Osteoblast (primary cell): ENCODE measurements at places on chromosomes 16 and 17.

- DNase-seq = no peak
Observed at GRCh38 chr17:6106212-6106611, 36.0 kb downstream of the WSCD1 start.

DNA sequence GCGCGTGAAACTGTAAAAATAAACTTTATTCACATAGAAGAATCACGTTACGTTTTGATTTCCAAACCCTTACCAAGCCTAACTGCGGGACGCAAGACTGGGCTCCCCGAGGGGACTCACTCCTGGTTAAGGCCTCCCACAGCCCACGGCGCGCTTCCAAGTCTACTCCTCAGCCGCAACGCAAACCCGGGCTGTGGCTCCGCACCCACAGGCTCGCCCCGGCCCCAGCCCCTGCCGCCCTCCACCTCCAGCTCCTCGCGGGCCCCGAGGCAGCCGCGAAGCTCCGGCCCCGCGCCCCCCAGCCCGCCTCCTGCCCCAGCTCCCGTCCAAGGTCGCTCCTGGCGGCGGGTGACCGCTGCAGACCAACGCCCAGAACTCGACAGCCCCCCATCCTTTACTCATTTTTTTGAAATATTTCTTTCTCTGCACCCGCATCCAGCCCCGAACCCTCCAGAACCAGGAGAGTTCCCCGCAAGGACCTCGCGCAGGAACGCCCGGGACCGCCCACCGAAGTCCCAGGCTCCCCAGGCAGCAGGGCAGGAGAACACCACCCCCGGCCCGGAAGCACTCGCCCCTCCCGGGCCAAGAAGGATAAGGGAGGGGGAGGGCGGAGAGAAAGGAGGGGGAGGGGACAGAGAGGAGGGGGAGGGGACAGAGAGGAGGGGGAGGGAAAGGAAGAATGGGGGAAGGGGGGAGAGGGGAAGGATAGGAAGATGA is 912 bp downstream of the USP22 start:
- DNase-seq = no peak

DNA sequence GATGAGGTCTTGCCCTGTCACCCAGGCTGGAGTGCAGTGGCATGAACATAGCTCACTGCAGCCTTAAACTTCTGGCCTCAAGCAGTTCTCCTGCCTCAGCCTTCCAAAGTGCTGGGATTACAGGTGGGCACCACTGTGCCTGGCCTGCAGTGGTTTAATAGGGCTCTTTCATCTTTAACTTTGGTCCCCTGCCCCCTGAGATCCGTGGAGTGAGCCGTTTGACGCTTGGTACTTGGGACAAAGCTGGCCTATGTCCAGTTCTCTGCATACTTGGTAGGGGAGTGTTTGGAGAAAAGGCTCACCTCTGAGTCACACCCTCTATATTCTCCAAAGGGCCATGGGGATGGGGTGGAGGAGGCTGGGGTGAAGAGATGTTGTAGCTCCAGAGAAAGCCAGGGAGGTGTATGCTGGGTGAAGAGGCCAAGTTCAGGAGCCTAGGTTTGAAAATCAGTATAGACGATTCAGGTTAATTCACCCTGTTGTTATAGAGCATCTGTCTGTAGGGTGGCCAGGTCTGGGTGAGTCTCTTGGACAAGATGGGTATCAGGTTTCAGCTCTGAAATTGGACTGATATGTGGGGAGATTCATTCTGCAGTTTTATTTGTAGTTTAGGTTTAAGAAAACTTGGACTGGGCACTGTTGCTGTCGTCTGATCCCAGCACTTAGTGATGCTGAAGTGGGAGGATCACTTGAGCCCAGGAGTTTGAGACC is 17.6 kb downstream of the ABCC1 start:
- DNase-seq = peak; percentile 84

- peak; percentile 74 for DNase-seq
Observed at GRCh38 chr17:78346605-78347250, 13.1 kb downstream of the SOCS3 start.

- peak; percentile 39 for DNase-seq
Observed at GRCh38 chr17:74778960-74779359, 2.8 kb upstream of the NAT9 start.

DNA sequence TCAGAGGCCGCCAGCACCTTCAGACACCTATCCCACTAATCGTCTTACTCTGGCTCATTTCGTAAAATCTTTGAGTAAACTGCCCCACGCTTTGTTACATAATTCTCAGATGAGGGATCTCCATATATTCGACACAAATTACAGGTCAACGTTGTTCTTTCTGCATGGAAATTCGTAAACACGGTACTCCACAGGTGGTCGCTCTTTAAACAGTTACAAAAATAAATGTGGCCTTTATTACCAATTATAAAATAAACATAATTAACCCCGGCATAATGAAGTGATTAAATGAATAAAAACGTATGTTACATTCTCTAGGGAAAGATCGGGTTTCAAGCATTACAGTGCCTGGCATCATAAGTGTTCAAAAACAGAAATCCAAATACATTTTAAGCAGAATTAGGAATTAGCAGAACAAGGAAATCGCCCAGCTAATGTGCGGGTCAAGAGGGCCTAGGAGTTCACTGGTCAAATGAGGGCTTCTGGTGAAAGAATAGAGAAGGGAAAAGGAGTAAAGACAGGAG is 943 bp upstream of the PIP4K2B start:
- DNase-seq = no peak

DNA sequence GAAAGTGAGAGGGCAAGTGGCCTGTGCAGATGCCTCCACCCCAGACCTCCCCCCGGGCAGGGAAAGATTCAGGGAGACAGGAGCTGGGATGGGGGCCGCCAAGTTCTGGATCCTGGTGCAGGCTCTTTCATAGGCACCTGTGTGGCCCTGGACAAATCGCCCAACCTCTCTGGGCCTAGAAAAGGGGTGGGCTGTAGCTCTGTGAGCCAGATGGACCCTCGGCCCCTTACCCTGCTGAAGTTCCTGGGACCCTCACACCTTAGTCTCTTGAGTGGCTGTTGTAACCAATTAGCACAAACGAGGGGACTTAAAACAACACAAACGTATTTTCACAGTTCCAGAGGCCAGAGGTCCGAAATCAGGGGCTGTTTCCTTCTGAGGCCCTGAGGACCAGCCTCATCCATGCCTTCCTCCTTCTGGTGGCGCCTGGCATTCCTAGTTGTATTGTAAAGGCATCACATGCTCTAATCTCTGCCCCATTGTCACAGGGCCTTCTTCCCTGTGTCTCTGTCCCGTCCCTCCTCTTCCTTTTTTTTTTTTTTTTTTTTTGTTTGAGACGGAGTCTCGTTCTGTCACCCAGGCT is 352.6 kb downstream of the SEC14L1 start:
- DNase-seq = no peak

DNA sequence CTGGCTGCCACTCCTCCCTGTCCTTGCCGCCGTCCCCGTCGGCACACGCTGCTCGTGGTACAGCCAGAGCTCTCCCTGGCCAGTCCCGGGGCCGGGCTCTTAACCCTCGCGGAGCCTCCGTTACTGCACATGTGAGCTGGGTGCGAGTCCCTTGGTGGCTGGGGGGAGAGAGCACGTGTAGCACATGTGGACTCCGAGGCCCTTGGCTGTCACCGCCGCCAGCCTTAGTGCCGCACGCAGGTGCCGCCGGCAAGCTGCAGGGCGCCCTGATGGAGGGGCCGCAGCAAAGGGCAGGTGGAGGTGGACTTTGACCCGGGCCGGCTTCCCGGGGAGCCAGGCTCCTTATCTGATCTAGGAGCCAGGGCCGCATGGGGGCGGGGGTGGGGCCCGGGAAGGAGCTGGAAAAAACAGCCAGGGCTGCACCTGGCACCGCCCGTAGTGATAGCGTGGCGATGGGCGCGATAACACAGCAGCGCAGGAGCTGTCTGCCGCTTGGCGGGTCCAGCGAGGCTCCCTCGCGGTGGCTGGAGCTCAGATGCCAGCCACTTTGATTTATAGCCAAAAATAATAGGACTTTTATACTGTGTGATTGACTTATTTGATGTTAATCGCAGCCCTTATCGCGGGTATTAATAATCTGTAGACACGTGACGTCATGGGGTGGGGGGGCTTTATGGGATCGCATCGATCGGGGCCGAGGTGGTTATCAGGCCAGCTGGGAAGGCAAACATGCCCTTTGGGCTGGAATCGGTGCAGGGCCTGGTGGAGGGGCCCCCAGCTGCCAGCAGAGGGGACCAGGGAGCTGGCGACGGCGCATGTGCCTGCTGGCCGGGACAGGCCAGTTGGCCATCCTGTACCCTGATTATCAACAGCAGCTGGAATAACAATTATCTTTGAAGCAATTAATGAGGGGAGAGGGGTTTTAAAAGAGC is 35.1 kb downstream of the ZFPM1 start:
- no peak for DNase-seq

DNA sequence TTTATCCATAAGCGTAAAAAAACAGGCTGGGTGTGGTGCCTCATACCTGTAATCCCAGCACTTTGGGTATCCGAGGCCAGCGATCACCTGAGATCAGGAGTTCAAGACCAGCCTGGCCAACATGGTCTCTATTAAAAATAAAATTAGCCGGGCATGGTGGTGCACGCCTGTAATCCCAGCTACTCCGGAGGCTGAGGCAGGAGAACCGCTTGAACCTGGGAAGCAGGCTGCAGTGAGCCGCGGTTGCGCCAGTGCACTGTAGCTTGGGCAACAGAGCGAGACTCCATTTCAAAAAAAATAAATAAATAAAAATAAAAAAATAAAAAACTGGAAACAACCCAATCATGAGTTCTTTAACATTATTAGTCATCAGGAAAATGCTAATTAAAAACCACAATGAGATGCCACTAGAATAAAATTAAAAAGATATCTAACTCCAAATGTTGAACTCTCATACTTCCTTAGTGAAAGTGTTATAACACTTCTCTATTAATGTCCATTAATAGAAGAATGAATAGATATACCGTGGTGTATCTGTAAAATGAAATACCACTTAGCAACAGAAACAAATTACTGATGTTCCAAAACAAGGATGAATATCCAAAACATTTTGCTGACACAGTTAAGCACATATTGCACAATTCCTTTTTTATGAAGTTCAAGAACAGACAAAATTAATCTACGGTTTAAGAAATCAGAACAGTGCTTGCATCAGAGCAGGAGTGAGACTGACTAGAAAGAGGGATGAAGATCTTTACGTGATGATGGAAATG is 13.1 kb downstream of the MPHOSPH6 start:
- no peak for DNase-seq

GRCh38 chr17:50128441-50129352 is 1.3 kb downstream of the SAMD14 start:
- DNase-seq = peak; percentile 87

- DNase-seq = peak; percentile 99
Observed at GRCh38 chr16:29995324-29995910, at the start of gene HIRIP3. Gene HIRIP3, minus strand, starts transcription at chr16:29995617. Its CDS starts 12 bp downstream, at chr16:29995605.

DNA sequence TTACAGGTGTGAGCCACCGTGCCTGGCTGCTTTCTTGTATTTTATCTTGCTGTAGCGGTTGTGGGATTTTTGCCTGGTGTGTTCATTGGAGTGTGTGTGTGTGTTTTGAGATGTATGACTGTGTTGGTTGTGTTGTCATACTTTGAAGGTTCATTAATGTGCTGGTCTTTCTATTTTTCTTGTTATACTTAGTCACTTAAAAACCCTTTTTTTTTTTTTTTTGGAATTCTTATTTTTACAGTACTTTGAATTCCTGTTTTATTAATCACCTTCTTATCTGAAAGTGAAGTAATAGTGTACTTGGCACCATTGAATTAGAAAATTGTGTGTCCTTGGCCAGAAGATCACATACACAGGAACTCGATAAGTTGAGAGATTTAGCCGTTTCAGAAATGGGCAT is 30.2 kb downstream of the TENT4B start:
- peak; percentile 61 for DNase-seq

DNA sequence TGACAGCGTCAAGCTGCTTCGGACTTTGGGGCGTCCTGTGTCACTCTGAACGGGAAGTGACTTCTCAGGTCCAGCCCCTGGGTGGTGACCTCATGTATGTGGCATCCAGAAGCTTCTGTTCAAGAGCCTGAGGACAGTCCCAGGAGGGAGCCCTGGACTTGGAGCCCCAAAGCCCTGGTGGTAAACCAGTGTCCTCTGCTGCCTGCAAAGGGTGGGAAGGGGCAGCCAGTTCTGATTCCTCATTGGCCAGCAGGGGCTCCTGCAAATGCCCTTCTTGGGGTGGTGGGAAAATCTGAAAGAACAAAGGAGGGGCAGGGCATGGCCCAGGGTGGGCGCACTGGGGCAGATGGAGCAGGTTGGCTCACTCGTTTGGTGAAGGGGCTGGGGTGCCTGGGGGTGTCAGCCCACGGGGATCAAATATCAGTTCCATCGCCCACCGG is 1.6 kb downstream of the OSGIN1 start:
- DNase-seq = peak; percentile 89

DNA sequence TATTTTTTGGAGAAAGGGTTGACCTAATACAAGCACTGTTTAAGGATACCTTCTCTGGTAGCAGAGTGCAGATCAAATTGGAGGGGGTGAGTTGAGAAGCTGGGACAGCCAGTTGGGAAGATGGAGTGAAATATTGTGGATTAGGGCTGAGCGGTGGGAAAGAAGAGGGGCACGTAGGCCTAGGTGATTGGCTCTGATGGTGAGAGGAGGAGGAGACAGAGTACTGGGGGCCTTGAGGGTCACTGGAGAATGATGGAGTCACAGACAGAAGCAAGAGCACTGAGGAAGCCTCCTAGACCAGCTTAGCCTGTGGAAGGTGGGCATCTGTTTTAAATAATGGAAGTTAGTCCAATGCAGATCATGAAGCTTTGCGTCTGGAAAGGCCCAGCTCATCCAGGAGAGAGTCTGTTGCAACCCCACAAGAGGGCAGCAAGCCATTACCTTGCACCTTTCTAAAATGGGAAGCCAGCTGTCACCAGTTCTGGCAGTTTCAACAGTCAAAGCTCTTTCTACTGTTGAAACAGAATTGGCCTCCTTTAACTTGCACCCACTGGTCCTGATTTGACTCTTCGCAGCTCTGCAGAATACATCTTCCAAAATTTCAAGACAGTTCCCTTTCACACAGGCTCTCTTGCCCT is 11.8 kb downstream of the SLC9A5 start:
- DNase-seq = peak; percentile 71

GRCh38 chr17:37770631-37771518 is 26.0 kb upstream of the HNF1B start:
- DNase-seq = no peak

- DNase-seq = no peak
Observed at GRCh38 chr17:62111562-62112171, 46.6 kb upstream of the MED13 start.

DNA sequence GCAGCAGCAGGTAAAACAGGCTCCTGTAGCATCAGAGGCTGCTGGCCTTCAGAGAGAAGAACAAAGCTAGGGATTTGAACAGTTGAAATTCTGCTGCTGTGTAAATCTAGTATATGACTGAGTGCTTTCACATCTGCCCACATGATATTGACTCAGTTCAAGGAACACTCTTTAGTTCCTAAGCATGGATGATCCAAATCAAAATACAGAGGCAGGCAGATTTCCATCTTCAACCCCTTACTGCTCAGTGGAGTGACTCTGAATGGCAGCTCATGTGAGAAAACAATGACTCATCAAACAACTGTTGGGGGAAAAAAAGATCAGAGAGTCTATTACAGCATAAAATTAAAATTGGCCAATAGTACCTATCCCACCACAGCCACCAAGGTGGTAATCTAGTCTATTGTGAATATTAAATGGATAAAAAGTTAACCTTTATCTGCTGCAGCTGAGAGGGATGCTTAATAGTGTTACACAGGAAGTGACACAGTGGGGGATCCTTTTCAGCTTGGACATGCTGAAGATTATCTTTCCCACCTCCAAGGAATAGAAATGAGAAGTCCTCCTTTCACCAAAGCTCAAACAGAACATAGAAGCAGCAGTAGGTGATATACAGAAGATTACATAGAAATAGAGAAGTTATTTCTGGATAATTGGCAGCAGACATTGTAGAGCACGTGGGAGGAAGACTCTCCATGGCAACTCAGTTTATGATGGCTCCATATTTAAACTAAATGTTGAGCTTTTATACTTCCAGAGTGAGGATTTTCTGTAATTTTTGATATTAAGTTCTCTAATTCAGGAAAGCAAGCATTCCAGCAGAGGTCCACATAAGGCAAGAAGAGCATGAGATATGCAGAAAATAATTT is 239.7 kb upstream of the ERCC4 start:
- no peak for DNase-seq
